ENCODE measurements at places on chromosomes 16 and 17.

DNA sequence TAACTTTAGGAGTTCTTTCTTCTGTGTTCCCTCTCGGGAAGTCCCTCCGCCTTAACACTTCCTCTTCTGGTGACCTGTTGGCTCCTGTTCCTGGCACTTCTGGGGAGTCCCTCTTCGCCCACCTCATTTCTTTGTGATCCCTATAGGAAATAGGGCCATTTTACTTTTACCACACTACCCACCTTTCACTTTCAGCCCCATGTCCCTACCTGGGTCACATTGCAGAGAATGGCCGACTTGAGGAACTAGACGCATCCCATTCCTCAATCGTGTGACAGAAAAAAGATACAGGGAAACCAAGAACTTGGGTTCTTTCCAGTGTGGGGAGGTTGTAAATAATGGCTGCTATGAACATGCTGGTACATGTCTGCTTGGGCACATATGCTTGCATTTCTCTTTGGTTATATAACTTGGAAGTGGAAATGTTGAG is 6.6 kb downstream of the IL21R start:
- no peak for DNase-seq

- no peak for DNase-seq
These were observed 8.1 kb downstream of the CLTC start for GRCh38 chr17:59627770-59628171.

DNA sequence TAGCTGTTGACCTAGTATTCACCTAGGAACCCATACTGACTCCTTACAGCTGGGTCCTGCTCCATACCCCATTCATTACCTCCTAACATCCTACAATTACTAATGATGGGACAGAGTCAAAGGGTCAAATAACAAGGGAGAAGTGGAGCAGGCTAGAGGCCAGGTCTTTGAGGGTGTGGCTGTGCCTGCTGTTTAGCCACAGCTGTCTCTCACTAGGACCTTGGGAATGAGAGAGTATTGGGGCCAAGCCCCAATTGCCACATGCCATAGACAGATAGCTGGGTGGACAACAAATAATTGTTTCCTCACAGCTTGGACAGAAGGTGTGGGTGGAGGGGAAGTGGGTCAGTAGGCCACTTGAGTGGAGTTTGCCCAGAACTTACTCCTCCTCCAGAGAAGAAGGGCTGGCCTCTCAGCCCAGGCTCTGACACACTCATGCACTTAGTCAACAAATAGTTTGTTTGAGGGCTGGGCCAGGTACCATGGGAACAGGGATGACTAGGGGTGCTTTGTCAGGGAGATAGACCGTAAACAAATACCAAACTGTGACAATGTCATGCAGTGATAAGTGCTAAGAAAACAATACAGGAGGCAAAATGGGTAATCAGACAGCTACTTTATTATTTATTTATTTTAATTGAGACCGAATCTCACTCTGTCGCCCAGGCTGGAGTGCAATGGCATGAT is 10.2 kb upstream of the CENPT start:
- DNase-seq = peak; percentile 90

DNA sequence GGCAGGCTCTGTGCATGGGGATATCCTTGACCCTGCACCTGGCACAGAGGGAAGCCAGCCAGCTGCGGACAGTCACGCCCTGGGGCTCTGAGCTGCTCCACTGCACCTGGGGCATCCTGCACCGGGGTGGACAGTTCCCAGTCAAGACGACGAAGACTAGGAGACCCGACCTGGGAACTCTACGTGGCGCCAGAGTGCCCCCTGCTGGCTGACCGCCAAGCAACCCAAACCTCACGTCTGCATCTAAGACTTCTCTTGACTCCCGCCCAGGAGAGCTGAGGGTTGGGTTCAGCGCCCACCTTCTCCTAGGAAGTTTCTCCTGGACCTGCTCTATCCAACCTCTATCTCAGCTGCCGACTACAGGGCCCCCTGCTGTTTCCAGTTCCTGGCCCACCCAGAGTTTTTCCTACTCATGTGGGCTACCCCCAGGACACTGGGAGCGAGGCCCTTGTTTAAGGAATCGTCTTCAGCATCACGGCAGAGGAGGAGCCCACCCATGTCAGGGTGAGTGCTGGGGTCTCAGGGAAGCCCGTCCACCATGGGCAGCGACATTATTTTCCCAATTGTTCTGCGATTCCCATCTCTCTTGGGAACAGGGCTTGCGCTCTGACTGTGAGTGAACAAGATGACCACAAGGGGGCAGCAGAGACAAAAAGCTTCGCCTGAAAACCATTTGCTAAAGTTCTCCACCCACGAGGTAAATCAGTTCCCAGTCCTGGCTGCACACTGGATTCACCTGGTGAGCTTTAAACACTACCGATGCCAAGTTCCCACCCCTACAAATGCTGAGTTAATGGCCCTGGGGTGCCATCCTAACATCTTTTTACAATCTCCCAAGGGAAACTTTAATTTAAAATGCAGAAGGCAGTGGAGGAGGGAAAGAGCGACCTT is 29.3 kb downstream of the TLE7 start:
- peak; percentile 80 for DNase-seq

DNA sequence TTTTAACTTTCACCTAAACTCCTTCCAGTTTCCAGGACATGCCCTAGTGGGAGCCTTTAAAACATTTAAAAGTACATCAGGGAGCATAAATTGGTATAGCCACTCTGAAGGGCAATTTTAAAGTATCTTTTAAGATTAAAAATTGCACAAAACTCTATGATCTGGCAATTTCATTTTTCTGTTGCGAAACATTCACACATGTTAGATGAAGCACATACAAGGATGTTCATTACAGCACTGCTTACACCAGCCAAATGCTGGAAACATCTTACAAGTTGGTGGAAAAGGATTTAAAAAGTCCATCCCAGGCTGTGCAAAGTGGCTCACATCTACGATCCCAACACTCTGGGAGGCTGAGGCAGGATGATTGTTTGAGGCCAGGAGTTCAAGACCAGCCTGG is 26.4 kb upstream of the LONP2 start:
- no peak for DNase-seq

- peak; percentile 17 for DNase-seq
These were observed 78.4 kb downstream of the SLC39A11 start for GRCh38 chr17:73013816-73014663.

DNA sequence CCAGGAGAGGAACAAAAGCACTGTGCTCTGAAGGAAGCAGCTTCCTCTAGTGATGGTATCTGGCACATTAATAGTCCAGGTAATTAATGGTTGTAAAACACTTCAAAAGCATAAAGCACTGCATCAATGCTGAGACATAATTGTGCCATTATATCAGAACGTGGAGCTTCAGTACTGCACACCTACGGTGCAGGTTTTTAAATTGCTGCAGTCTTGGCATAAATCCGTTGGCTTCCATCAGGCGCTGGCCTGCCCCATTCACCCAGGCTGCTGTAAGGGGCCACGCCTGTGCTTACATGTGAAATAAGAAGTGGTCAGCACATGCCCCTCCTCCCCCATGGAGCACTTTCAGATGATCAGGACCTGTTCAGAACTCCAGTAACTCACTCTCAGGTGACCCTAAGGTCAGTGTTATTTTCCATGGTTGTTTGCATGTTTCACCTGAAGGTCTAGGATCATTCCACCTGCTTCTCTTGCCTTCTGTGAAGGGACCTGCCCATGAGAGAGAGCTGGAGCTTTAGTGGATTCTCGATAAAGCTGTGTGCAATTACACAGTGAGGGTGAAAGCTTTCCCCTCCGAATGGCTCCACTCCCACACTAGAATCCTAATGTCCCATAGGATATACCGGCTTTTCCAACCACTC is 345.3 kb downstream of the CA10 start:
- no peak for DNase-seq

DNA sequence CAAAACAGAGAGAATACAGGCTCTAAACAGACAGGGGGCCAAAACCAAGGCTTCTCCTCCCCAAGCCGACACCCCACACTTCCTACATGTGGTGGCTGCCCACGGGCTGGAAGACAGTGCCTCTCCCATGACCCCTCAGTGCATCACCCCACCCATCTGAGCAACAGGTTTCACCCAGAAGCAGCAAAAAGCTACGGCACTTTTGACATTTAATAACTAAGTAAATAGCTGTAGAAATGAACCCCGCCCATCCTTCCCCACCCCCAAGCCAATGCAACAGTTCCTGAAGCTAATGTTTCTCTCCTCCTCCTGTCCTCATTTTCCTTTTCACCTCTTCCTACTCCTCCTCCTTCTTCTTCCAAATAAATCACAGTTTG is 9.9 kb upstream of the SOX9 start:
- DNase-seq = no peak

DNA sequence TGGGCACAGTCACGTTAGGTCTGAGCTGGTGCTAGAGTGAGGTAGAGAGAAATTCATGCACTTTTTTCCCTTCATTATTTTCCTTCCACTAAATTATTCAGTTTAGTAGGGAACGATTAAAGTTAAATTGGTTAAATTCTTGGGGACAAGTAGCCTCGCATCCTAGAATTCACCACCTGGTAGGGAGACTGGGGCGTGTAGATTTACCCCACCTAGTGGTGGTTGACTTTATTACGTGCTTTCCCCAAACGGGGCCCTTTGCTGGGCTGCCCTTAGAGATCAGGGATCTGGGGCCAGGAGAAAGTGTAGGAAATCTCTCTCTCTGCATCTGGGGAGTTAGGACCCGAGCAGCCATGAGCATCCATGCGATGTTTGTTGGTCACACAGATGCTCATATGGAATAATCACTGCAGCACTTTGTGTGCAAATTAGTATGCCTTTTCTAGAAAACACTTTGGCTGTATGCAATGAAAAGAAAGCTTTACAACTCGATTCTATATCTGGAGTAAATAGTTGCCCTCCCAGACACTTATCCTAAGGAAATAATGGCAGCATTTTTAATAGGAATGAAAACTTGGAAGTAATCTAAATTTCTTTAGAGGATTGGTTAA is 107.0 kb downstream of the PLCG2 start:
- peak; percentile 54 for DNase-seq

DNA sequence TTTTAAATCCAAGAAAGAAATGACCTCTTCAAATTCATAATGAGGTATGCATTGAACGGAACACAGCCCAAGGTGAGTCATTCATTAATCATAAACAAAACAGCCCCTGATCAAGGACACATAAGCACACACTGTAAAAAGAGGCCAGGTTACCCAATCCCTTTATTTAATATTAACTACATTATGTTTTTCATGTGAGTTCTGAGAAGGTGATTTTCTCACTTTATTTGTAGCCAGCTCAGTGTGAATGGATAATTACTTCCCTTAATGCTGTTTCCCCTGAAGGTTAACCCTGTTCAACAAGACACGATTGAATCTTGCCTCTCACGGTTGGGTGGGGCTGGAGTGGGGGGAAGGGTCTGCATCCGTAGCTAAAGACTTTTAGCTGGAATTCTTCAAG is 257.3 kb upstream of the SALL1 start:
- DNase-seq = peak; percentile 81

DNA sequence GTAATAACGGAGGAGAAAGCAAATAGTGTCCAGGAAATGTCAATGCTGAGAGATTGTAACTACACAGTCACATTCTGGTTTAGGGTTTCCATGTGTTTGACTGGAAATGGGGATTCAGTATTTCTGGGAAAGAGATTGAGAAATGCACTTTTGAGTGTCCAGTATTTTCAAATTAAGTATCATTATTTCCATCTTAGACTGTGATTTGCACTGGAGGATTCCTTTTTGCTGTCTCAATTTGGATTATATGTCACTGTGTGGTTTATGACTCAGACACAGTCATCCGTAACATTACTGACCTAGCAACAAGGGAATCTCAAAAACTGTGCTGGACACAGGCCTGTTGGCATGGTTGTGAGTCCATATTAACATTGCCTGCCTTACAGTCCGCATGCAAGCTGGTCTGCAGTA is 681.4 kb downstream of the CDH11 start:
- peak; percentile 82 for DNase-seq

DNA sequence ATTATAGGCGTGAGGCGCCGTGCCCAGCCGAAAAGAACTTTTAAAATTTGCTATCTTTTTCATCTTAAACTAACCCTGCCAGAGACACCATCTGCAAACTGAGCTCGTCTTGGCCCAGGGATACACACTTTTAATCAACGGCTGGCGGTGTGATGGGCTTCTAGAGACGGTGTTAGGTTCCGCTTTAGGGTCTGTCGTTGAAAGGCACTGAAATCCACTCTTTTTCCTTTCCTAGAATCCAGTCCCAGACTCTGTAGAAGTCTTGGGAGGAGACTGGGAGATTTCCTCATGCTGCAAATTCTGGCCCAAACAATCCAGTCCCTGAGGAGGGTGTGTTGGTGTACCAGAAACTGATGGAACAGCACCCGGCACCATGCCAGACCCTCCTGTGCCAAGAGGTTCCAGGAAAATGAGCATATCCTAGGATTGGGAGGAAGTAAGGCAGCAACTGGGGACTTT is 52.0 kb upstream of the TEX2 start:
- peak; percentile 86 for DNase-seq

GRCh38 chr16:30664616-30665109 is 6.4 kb downstream of the FBRS start:
- DNase-seq = no peak

DNA sequence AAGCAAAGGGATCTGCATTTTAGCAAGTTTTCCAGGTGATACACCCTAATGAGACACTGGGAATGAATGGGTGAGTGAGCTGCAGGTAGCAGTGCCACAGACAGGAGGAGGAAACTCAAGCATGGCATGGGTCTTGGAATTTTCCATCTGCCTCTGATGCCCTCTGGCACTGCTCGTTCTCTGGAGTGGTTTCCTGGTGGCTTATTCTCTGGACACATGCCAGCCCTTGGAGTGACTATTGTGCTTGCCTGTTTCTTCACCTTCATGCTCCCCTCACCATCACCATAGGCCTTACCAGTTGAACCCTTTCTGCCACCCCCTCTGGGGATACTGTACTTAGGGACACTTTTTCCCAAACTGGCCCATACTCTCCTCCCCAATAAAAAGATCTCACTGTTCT is 1.6 kb downstream of the COASY start:
- DNase-seq = peak; percentile 85

DNA sequence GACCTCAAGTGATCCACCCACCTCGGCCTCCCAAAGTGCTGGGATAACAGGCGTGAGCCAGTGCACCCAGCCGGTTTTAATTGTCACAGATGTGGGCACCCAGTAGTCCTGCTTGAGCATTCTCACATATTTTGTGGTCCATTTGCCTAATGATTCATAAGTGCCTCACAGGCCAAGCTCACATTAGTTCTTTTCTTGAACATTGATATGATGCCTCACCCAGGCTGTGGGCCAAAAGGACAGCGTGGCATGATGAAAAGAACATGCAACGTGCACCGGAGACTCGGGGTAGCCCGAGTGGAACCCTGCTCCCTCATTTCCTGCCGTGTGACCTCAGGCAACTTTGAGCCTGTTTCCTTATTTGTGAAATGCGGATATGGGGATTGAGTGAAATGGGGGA is 181.9 kb downstream of the SNX29 start:
- peak; percentile 31 for DNase-seq

DNA sequence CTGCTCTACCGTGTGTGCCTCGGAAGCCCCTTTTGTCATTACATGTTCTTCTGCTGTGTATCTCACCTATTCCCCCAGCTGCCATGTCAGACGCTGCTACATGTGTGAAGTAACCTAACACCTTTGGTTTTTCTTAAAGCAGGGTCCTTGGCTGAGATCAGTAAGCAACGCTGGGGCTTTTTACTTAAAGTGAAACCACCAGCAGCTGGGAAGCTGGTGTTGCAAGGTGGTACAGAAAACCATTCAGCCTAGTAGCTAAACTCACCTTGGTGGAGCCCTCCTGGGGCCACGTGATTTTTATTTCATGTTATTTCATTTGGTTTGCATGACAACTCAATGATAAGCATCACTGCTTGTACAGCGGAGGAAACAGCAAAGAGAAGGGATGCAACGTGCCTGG is 62.6 kb downstream of the PLCG2 start:
- no peak for DNase-seq
